ENCODE measurements at places on chromosomes 4 and X. TPM values are rescaled to one million over a fixed set of nuclear protein-coding genes. Genes with fewer than 3 reads are reported as not detected.

ALPK1 gene
- 39.8 TPM for total RNA-seq

DNA sequence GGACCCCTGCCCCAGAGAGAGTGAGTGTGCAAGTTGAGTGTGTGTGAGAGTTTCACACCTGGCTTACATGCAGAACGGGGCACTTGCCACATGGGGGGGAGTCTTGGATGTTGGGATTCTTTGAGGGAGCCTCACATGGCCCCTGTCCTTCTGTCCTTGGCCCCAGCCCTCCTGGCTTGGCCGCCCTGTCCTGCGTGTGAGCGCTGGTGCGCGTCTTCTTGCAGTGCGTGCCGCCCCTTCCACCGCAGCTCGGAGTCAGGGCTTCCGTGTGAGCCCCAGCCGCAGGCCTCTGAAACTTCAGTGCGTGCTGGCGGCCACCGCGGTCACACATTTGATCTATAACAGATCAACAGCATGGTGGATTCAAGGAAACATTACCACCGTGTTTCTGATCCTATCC, 30.1 kb upstream of the HGFAC start:
- no peak for DNase-seq

TMPRSS11B gene
- total RNA-seq, result not detected

GRCh38 chr4:61220556-61220955, 20.4 kb downstream of the ADGRL3 start:
- no peak for DNase-seq

DNA sequence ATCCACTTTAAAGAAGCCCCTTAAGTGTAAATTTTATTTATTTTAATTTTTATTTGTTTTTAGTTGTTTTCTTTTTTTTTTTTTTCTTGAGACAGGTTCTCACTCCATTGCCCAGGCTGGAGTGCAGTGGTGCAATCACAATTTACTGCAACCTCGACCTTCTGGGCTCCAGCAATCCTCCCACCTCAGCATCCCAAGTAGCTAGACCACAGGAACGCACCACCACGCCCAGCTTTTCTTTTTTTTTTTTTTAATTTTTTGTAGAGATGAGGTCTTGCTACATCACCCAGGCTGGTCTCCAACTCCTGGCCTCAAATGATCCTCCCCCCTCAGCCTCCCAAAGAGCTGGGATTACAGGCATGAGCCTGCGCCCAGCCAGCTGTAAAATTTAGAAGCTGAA, 6.0 kb downstream of the SAT1 start:
- no peak for DNase-seq

ADH1A gene
- total RNA-seq, result 2.4 TPM

BBS12 gene
- 5.4 TPM for total RNA-seq

DNA sequence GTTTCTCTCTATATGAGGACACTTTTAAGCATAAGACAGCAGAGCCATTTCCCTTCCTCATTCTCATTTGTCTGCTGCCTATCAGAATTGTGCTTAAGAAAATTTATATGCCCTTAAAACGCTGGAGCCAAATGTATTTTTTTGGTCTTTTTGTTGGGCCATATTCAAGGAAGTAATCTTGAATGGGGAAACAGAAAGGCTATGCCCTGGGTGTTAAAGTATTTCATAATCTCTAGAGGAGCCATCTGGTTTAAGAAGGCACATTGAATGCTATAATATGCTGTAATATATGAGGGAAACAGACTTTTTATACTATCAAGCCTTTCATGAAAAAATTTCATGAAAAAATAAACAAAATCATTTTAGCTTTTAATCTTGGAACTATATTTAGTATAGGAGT, 4.3 kb downstream of the DMD start:
- DNase-seq, result no peak

FHIP1A gene
- 29.1 TPM for total RNA-seq

- no peak for DNase-seq
These were observed 12.6 kb downstream of the SHOX start for GRCh38 chrX:643241-643595.

DNA sequence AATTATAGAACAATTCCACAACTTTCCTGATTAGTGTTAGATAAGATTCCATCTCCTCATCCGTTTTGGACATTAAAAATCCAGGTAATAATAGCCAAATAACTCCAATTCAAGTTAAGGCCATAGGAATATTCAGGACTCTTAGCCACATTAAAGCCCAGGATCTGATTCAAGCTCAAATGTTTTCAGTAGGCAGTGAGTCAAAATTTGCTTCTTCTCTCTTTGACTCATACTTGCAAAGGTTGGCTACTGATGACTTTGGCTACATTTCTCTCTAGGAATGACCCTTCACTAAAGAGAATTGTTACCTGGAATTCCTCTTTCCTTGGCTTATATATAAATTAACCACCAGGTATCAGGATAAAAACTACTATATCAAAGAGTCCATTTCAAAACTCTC, 354.9 kb upstream of the HS3ST1 start:
- DNase-seq, result no peak

DNA sequence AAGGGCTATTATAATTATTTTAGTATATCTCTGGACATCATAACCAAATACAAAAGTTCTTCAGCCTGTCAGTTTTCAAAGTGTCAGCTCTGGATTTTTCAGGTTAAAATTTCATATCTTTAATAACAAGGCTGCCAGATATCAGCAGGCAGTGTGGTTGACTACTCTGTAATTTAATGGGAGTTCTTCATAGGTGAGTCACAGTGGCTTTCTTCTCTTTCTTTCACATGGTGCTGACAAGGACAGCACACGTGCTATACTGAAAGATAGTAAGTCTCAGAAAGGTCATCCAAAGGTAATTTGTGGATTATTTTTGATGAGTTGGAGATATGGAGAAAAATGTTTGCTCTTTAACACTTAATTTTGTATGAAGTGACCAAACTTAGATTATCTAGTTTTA, 43.2 kb downstream of the GALNT7 start:
- DNase-seq, result no peak

- no peak for DNase-seq
These were observed 175.5 kb downstream of the CAMK2D start for GRCh38 chr4:113586072-113586471.

DNA sequence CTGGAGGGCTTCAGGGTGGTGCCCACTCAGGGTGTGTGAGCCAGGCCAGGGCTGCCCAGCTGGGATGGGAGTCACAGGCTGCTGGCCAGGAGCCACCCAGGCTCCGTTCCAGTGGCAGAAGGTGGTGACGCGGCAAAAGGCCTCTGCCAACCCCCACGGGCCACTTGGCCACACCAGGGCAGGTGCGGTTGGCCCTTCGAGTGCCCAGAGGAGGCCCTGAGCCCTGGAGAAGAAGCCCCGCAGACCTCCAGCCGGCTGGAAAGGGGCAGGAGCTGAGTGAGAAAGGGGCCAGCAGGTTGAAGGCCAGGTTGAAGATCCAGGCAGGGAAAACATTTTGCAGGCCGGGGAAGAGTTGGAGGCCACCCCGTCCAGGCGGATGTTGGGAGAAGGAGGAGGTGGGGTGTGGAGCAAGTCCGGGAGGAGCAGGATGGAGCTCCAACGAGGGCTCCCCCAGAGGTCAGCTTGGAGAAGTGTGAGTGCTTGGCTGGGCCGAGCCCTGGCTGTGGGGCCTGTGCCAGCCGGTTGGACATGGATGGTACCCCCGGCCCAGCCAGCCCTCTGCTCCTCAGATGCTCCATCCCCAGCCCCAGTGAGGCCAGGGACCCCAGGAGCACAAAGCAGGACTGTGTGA, 2.8 kb upstream of the CPLX1 start:
- DNase-seq, result peak; percentile 48

GRCh38 chrX:39449352-39449751, 648.1 kb downstream of the MID1IP1 start:
- DNase-seq, result no peak

EXOSC9 gene
- total RNA-seq, result 12.5 TPM

MAML3 gene
- 23.5 TPM for total RNA-seq

GRCh38 chr4:88779431-88779830, 81.8 kb upstream of the NAP1L5 start:
- no peak for DNase-seq

DNA sequence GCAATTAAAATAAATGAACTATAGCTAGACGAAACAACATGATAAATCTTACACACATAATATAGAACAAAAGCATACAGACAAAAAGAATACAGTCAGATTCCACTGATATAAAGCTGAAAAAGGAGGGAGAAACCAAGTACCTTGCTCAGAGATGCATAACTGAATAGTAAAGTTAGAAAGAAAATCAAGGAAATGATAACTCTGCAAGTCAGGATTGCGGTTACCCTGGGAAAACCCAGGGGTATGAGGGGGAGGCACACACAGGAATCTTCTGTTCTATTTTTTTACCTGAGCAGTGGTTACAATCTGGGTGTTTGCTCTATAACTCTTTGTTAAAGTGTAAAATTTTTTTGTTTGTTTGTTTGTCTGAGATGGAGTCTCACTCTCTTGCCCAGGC, 209.1 kb downstream of the CBR4 start:
- no peak for DNase-seq

CT45A7 gene
- total RNA-seq, result not detected

DNA sequence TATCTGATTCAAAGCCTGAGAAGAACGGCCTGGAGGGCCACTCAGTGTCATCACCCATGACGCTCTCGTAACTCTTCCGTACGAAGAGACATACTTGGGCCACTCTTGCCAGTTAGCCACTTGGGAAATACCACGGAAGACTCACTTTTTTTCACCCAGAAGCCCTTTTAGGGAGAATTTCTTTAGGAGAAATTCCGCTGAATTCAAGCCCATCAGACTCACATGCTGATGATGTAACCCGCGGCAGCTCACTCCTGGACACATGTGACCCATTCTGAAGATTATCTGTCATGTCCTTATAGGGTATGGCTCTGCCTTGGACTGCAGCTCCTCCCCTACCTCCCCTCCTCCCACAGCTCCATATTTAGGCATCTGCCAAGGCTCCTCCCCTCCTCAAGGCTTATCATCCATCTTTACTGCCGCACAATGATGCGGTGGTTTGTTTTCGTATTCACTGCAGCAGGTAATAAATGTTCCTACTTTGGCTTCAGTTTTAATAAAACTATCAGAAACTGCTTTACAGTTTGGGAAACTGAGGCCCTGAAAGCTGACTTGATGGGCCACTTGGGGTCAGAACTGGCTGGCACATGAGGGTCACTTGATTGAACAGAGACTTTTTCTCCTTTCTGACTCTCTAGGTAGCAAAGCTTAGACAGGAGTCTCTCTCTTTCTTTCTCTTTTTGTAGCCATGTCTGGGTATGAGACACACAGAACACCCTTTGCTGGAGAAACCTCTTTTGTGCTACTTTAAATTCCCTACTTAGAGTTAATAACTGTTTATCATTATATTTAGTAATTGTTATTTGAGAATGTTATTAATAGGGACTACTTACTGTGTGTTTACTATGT, 42.1 kb downstream of the RHOH start:
- no peak for DNase-seq

TRPC5OS gene
- total RNA-seq, result not detected

SSX4B gene
- total RNA-seq, result not detected

DNA sequence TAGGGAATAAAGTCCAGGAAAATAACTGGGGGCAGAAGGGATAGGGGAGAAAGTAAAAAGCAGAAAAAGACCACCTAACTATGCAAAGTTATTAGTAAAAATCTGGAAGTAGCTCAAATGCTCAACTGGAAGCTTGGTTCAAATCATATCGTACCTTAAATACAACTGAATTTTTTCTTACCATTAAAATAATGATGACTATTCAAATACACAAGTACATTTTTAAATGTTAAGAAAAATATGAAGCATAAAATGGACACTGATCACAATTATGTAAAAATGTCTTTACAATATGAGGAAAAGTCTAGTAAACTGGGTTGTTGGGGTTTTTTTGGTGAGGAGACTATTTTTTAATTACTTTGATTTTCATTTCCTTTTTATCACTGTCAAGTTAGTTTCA, 3.1 kb downstream of the BRWD3 start:
- no peak for DNase-seq

GRCh38 chr4:89204624-89205023, 93.3 kb downstream of the TIGD2 start:
- no peak for DNase-seq

PGAM4 gene
- not detected for total RNA-seq

DNA sequence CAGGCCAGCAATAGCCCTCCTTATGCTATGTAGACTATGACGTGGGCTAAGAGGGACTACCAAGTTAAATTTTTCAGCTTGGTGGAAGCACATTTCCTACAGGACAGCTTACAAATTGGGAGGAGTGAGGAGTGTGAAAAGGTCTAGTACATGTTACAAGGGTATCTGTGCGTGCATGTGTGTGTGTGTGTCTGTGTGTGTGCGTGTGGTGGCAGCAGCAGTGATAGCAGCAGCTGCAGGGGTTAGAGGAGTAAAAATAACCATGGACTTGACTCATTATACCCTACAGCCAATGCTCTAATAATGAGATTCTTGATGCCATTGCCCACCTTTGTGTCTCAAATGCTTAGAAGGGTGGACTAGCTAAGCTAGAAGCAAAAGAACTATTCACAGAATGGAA, 88.6 kb downstream of the SLC9A7 start:
- no peak for DNase-seq

AFP gene
- not detected for total RNA-seq

GPC4 gene
- total RNA-seq, result 12.7 TPM

ZNF630 gene
- total RNA-seq, result 4.8 TPM

DNA sequence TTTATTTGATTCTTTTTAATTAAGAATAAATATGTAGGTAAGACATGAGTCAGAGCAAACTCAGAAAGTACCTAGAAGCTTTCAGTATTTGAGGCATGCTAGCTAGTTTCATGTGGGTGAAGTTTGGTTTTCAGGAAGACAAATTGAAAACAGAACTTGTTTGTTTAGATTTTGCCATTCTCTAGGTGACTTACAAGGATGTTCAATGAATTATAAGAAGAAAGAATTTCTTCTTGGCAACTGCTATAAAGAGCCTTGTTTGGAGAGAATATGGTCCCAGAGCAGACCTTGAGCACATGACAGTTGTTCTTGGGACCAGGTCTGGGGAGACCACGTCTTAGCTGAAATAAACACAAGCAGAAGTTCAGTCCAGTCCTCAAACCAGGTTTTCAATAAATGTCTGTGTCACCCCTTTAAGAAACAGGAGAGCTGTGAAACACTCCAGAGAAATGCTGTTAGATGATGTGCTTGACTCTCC, 38.0 kb upstream of the IL21 start:
- no peak for DNase-seq

DNA sequence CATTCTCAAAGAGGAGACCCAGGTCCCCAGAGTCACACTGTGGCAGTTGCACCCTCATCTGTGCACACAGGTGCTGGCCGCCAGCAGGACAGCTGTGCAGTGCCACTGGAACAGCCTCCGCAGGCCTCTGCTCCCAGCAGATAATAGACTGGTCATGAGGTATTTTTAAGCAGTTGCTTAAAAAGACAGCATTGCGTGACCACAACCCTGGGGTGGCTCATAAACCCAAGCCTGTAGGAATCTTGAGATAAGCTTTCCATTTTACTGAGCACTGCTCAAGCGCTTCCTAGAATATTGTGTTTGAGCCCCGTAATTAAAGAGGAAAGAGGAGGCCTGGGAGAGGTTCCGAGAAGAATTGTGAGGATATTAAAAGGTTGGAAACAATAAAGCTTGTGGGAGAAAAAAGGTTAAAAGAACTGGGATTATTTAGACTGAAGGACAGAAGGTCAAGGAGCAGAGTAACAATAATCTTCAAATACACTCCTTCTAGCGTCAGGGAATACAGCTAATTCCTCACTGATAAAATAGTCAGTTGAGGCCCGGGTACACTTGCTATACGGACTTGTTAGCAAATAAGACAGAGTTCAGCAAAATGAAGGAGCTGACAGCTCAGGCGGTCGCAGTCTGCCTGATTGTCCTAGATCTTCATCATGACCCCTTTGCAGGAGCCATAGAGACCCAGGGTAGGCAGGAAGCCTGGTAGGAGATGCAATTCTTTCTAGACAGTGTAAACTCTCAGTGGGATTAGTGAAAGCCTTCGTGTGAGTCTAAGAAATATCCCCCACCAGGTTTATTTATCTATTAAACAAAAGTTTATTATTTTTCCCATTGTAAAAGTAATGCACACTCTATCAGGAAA, 86.2 kb upstream of the KIT start:
- no peak for DNase-seq

RPL10 gene
- total RNA-seq, result 2,606 TPM

All from mucosa of descending colon (tissue), 3 donors.